ENCODE measurements at places on chromosomes 1 and 21.

GRCh38 chr1:232292239-232292638 lies 337.7 kb downstream of the SIPA1L2 start:
- DNase-seq, result no peak

DNA sequence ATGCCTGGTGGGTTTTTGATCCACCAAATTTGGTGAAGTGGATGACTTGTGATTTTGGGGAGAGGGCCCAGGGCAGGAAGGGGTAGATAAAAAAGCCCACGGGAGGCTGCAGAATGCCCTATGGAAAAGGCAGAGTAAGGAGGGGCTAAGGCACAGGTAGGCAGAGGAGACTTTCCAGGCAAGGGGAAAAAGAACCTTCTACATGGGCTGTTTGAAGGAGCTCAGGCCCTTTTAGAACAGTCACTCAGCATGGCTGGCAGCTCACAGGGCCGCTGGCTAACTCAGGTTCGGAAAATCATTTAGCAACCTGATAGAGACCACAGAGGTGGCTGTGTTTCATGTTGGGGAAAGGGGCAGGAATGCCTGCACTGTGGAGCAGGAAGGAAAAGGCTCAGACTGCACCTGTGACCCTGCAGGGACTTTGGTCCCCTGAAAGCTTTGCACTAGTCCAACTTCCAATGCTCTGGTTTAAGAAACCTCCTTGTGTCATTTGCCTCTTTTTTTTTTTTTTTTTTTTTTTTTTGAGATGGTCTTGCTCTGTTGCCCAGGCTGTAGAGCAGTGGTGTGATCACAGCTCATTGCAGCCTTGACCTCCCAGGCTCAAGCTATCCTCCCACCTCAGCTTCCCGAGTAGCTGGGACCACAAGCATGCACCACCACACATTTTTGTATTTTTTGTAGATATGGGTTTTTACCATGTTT lies 58.5 kb upstream of the ENAH start:
- DNase-seq, result no peak

- DNase-seq, result no peak
These were observed 238.0 kb downstream of the TM2D1 start for GRCh38 chr1:61486783-61487536.

DNA sequence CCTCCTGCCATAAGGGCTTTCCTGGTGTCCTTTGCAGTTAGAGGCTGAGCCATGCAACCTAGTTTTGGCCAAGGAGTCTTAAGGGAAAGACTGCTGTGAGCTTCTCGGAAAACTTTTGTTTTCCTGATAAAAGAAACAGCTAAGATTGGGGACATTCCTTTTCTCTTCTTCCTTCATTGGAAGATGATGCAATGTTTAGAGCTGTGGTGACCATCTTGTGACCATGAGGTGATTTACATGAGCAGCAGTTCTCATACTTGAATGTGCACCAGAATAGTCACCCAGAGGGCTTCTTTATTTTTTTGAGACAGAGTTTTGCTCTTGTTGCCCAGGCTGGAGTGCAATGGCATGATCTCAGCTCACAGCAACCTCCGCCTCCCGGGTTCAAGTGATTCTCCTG lies 20.4 kb upstream of the SMAP2 start:
- no peak for DNase-seq

GRCh38 chr1:36656271-36656670 lies 173.6 kb upstream of the CSF3R start:
- no peak for DNase-seq

All from midbrain (tissue), 1 donor.